ENCODE measurements at places on chromosomes 16 and 17. TPM values are rescaled to one million over a fixed set of nuclear protein-coding genes. Genes with fewer than 3 reads are reported as not detected.

DNA sequence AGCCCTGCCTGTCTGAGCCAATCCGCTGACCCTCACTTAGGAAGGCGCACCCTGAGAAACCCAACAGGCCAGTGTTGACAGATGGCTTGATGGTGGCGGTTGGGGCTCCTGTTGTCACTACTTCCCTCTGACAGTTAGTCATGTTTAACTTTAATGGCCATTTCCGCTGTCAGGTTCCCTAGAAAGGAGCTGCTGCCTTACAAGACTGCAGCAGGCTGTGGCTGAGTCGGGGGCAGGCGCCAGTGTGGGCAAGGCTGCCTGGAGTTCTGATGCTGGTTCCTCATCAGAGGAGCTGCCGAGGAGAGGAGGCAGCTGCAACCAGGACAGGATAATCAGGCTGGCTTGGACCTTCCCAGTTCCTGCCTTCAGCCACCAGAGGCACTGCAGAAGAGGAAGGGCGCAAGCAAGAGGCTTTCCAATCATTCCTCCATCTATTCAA is 223.2 kb upstream of the DYNLRB2 start:
- H3K27ac ChIP-seq = no peak overlapping the region
- no peaks in the 10 kb centered on the region for H3K27me3 ChIP-seq
- H3K4me1 ChIP-seq = no peaks in the 10 kb centered on the region

DNA sequence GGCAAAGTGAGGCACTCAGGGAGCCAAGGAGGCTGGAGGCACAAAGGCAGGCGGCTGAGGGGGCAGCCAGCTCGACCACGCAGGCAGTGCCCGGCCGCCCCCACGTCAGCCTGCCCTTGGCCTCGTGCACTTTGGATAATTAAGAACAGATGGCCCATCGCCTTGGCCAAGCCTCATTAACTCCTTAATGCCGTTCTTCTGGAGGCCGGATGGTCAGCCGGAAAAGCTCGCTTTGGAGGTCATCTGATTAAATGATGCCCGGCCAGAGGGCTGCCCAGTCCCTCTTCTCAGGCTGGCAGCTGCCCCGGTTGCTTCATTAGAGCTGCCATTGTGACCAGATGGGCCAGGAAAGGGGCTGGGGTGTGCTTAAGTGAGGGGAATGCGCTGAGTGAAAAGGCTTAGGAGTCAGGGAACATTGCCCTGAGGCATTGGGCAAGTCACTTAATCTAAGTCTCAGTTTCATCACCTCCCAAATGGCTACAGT is 364.0 kb downstream of the NPIPA8 start:
- DNase-seq = no peak
- H3K4me1 ChIP-seq = no peaks in the 10 kb centered on the region
- no peak overlapping the region for H3K4me3 ChIP-seq
- H3K36me3 ChIP-seq = no peaks in the 10 kb centered on the region
- H3K27ac ChIP-seq = no peak overlapping the region

- H3K4me3 ChIP-seq = no peak overlapping the region
- no peak overlapping the region for H3K27ac ChIP-seq
- H3K36me3 ChIP-seq = no peaks in the 10 kb centered on the region
- DNase-seq = no peak
Observed at GRCh38 chr17:41153856-41154255, 4.2 kb upstream of the KRTAP4-5 start.

DNA sequence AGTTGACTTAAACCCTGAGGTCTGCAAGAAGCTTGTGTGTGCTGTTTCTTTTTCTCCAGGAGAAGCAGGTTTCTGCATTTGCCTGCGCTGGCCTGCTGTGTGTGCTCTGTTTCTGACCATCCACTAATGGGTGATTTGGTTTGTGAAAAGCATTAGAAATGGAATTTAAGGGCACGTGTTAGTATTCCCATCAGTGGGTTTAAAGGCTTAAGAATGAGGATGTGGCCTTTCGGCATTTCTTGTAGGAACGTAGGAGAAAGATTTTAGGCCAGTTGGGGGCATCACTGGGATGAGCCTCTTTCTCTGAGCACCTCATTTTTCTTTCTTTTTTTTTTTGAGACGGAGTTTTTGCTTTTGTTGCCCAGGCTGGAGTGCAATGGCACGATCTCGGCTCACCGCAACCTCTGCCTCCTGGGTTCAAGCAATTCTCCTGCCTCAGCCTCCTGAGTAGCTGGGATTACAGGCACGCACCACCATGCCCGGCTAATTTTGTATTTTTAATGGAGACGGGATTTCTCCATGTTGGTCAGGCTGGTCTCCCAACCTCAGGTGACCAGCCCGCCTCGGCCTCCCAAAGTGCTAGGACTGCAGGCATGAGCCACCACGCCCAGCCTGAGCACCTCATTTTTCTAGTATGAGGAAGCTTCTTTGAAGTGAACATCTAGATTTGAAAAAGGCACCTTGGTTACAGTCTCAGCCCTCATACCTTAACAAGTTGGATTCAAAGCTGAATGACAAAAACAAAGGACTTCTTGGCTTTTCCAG is 110.3 kb downstream of the BANP start:
- DNase-seq = no peak
- H3K27me3 ChIP-seq = no peaks in the 10 kb centered on the region
- no peaks in the 10 kb centered on the region for H3K4me1 ChIP-seq
- H3K27ac ChIP-seq = 0 out of 2 replicates have a peak overlapping the region, but pooled peaks have one; percentile 55
- no peak overlapping the region for H3K4me3 ChIP-seq
- H3K36me3 ChIP-seq = no peaks in the 10 kb centered on the region

- no peaks in the 10 kb centered on the region for H3K4me1 ChIP-seq
- H3K4me3 ChIP-seq = no peak overlapping the region
- no peak overlapping the region for H3K27ac ChIP-seq
- H3K27me3 ChIP-seq = no peaks in the 10 kb centered on the region
Observed at GRCh38 chr16:27232061-27232900, 29.0 kb downstream of the KDM8 start.

GRCh38 chr17:227078-227945 is 45.9 kb upstream of the DOC2B start:
- no peaks in the 10 kb centered on the region for H3K4me1 ChIP-seq
- no peak overlapping the region for H3K27ac ChIP-seq
- H3K27me3 ChIP-seq = no peaks in the 10 kb centered on the region
- no peak for DNase-seq
- no peak overlapping the region for H3K4me3 ChIP-seq
- no peaks in the 10 kb centered on the region for H3K36me3 ChIP-seq

- H3K4me1 ChIP-seq = peaks cover 17% of the 10 kb centered on the region
- no peak overlapping the region for H3K27ac ChIP-seq
- peak; percentile 30 for DNase-seq
- peaks cover 36% of the 10 kb centered on the region for H3K27me3 ChIP-seq
- peak overlapping the region; percentile 76 for H3K4me3 ChIP-seq
- no peaks in the 10 kb centered on the region for H3K36me3 ChIP-seq
Observed at GRCh38 chr17:62966426-62967204, 580 bp downstream of the TANC2 start.

- no peak for DNase-seq
- no peaks in the 10 kb centered on the region for H3K36me3 ChIP-seq
- no peaks in the 10 kb centered on the region for H3K27me3 ChIP-seq
- H3K4me1 ChIP-seq = no peaks in the 10 kb centered on the region
- H3K27ac ChIP-seq = no peak overlapping the region
Observed at GRCh38 chr17:15398291-15398690, 56.9 kb upstream of the TEKT3 start.

PEX12 gene
- total RNA-seq = 1.9 TPM
